Psoas muscle (tissue), 8 donors: ENCODE measurements at places on chromosomes 1 and 21.

DNA sequence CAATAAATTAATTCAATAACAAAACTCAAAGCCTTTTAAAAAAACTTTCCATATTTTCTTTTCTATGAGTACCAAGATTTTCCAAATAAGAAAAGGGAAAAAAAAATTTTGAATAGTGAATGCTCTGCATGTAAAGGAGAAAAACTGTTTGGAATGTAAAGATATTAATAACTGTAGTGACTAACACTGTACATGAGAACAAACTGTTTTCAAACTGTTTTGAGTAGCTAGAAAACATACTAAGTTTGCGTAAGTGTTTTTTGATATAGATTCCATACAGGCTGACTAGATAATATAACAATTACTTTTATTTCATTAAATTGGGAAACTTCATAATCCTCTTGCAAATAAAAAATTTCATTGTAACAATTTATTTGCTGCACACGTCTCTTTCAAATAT lies 150.5 kb downstream of the DPYD start:
- no peak for DNase-seq

GRCh38 chr21:25658427-25659035 lies 19.5 kb downstream of the JAM2 start:
- no peak for DNase-seq

GRCh38 chr1:234093741-234094140 lies 189.3 kb downstream of the SLC35F3 start:
- DNase-seq, result peak; percentile 81

GRCh38 chr1:94983171-94983739 lies 56.3 kb upstream of the CNN3 start:
- DNase-seq, result no peak

- DNase-seq, result no peak
Measured at GRCh38 chr1:21325231-21325718, 35.0 kb upstream of the ECE1 start.

GRCh38 chr1:85199667-85200462 lies 951 bp downstream of the SYDE2 start:
- no peak for DNase-seq
